ENCODE measurements at places on chromosomes 5 and 9.

- DNase-seq = no peak
Observed at GRCh38 chr5:177435847-177436536, 9.5 kb downstream of the GRK6 start.

DNA sequence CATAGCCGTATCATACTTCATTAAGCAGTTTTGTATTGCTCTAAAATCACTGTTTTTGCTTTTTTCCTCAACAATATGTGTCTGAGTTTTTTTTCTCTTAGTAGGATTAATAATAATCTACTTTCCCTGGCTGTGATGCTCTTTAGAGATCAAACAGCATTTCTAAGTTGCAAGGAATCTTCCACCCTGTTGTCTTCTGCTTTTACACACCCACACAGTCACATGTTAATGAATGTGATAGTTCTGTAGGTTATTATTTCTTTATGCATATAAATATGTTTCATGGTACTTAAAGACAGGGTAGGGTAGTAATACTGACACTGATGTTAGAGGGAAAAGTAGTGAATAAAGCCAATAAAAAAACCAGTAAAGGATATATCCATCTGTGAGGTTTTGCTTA is 29.3 kb downstream of the SLC44A1 start:
- no peak for DNase-seq

GRCh38 chr5:66864240-66864884 is 268.2 kb downstream of the MAST4 start:
- DNase-seq = peak; percentile 44

- no peak for DNase-seq
Observed at GRCh38 chr9:121776739-121777637, 125.6 kb downstream of the DAB2IP start.

GRCh38 chr5:130975847-130976246 is 189.2 kb downstream of the HINT1 start:
- no peak for DNase-seq

DNA sequence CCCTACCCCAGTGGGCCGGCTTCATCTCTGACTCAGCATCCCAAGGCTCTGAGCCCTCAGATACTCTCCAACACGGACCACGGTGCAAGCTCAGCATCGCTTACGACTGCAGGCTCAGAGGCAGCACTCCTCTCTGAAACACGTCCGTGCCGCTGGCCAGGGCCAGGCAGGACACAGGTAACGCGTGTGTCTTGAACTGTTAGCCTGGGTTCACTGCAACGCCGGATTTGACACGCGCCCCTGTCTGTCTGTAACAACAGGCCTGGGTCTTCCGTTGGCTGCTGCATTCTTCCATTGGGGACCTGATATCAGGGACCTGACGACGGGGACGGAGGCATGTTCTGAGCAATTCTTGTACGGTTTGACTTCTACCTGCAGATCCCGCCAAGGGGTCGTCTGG is 6.4 kb downstream of the SLC6A3 start:
- DNase-seq = no peak

GRCh38 chr5:54653956-54654614 is 136.5 kb downstream of the SNX18 start:
- no peak for DNase-seq

DNA sequence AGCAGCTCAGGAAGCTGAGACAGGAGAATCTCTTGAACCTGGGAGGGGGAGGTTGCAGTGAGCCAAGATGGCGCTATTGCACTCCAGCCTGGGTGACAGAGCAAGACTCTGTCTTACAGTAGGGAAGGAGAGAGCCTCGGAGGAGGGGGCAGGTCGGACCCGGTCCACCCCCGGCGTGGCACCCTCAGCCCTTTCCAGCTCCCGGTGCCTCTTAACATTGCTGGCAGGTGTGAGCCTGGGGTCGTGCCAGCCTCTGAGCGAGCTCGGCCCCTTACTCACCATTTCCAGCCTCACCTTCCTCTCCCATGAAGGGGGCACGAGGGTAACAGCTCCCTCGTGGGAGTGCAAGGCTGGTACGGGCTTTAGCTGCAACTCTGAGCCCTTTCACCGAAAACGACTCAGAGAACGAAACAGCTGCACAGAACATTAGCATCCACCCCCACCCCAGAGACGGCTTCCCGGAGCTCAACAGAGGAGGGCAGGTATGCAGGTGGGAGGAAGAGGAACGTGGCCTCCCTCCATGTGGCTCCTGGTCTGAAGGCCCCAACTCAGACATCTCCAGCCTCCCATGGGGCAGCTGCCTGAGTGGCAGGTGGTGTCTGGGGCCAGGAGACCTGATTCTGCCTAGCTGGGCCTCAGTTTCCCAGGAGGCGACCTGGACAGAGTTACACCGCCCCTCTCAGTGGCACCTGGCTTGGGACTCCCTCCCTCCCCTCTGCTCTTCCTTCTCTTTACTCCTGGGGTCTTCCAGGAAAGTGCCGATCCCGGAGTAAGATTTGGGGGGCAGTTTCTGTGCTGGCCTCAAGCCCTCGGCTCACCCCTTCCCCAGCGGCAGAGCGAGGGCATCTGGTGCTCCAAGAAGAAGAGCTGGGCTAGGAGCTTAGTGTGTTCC is 28.5 kb upstream of the ABO start:
- no peak for DNase-seq

- DNase-seq = no peak
Observed at GRCh38 chr9:73148447-73148937, 3.2 kb upstream of the ANXA1 start.

DNA sequence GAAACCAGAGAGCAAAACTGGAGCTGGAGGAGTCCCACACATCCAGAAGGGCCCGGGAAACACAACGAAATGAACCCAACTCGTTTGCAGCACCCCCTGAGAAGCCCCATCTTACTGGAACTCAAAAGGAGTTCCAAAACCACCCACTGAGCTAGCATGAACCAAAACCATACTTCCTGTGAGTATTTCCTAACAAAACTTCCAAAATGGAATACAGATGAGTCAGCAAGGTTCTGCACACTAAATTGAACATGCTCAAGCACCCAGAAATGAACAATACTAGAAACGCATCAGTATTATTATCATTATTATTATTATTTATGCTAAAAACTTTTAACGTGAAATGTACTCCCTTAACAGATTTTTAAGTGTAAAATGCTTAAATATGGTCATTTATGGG is 8.0 kb upstream of the SPOCK1 start:
- DNase-seq = no peak

DNA sequence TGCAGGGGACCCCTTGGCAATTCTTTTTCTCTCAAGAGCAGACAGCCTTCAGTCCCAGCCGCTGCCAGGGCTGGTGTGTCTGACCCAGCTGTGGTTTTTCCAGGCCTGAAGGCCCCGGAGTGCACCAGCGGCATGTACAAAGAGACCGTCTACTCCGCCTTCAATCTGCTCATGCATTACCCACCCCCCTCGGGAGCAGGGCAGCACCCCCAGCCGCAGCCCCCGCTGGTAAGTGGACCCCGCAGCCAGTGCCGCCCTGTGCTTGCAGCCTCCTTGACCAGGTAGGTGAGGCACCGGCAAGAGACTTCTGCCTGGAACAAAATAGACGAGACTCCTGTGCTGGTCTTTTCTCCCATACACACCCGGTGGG is 1.3 kb downstream of the TCF7 start:
- DNase-seq = no peak

- no peak for DNase-seq
Observed at GRCh38 chr9:70111641-70112236, 68.1 kb downstream of the MAMDC2 start.

Measured in non-pigmented ciliary epithelial cell (primary cell).